Cerebellar nuclear complex (tissue), 1 donor: ENCODE measurements at places on chromosomes 6 and 20.

DNA sequence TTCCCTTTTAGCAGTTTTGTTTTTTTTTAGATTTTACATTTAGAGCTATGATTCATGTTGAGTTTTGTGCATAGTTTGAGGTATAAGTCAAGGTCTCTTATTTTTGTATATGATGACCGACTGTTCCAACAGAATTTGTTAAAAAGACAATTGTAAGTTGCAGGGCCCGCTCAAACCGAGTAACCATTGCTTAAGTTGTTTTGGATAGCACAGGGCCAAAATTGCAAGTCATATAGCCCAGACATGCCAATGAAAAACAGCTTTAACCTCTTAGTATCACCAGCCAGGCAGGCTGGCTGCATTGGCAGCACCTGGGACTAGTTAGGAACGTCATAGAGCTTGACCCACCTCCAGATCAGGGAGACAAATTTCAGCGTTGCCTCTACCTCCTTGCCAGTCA lies 47.3 kb downstream of the PFDN4 start:
- DNase-seq = no peak

GRCh38 chr20:63536241-63536977 lies 767 bp downstream of the PTK6 start:
- no peak for DNase-seq

DNA sequence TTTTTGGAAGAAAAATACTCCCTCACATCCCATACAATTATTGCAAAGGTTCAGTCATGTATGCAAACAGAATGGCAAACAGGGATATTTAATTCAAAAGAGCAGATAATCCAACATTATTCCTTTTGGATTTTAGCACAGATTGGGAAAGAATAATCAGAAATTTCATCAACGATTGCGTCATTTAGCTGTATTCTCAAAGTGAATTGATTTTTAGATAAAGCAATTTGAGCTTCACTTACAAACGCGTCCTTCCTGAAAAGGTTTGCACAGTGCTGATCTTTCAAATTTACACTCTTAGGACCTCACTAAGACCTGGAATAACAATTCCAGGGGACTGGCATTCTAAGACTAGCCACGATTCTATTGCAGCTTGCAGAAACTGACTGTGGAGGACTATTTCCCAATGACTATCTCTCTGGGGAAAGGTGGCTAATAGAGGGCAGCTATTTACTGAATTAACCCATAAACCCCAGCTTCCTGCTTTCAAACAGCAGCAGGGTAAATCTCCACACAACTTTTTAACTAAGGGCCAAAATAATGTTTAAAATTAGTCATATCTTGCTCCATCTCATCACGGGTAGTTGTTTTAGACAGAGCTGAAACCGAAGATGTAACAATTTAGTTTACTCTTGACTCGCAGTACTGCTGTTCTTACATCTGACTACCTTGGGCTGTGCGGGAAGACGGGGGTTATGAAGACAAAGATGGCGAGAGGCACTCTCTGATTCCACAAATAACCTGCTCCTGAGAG lies 131.2 kb upstream of the FAM184A start:
- DNase-seq = no peak

GRCh38 chr6:132082421-132082820 lies 131.2 kb upstream of the CCN2 start:
- DNase-seq = no peak

GRCh38 chr6:93389192-93389591 lies 30.2 kb downstream of the EPHA7 start:
- DNase-seq = no peak

GRCh38 chr6:168107191-168107983 lies 28.4 kb upstream of the FRMD1 start:
- DNase-seq = no peak

- no peak for DNase-seq
Measured at GRCh38 chr6:167485186-167485978, 160.5 kb downstream of the TTLL2 start.

DNA sequence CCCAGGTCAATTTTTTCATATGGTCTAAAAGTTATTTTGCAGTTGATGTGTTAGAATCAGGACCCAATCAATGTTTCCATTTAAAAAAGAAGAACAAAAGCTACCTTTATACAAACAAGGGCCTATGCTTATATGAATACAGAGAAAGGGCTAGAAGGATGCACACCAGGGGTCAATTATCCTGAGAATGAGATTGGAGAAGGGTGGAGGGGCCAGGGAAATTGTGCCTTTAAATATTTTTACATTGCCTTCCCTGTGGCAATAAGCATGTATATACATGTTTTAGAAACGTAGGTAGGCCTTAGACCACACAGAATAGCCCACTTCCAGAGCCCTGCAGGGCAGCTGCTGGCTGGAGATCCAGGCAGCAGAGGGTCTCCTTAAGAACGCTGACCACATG lies 12.7 kb downstream of the EXOC2 start:
- no peak for DNase-seq

- DNase-seq = no peak
Measured at GRCh38 chr6:56637640-56638039, 5.0 kb downstream of the DST start.

DNA sequence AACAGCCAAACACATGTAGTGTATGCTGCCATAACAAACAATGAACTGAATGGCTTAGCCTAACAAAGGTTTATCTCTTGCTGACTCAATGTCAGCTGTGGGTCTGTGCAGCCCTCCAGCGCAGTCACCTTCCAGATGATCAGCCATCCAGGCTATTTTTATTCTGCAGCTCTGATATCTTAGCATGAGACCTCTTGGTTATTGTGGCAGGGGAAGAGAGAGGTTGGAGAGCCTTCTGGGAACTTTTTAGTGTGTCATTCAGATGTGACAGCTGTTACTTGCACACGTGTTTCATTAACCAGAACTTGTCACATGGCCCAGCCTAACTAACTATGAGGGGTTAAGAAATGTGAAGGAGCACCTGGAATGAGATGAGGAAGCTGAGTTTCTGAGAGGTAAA lies 202.5 kb downstream of the DHX35 start:
- no peak for DNase-seq

DNA sequence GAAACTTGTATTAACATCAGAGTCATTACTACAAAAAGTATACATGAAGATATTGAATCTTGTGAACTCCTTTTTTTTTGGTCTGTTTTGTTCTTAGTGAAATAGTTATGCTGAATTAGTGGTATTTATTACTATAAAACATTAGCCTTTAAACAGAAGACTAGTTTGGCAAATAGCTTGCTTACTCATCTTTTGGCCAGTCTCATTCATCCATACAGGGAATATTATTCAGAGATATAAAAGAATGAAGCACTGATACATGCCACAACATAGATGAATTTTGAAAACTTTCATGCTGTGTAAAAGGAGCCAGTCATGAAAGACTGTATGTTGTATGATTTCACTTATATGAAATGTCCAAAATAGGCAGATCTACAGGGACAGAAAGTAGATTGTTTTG lies 205.9 kb downstream of the ZFAND3 start:
- no peak for DNase-seq

DNA sequence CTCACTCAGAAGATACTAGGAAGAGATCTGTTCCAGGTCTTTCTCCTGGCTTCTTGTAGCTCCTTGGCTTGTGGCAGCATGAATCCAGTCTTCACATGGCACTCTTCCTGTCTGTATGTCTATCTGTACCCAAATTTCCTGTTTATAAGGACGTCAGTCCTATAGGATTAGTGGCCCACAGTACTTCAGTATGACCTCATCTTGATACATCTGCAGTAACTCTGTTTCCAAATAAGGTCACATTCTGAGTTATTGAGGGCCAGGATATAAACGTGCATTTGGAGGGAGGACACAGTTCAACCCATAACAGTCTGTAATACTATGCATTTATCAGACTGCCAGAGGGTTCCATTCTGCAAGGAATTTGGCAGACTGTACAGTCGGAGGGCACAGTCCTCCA lies 57.6 kb upstream of the DYNLRB1 start:
- DNase-seq = no peak

- no peak for DNase-seq
Measured at GRCh38 chr6:46715141-46715540, 20.0 kb downstream of the PLA2G7 start.
